Substantia nigra (tissue), 51 donors: ENCODE measurements at places on chromosomes 3 and 15.

GRCh38 chr15:33567652-33568051, 256.9 kb downstream of the RYR3 start:
- no peak for DNase-seq

GRCh38 chr3:196927571-196928453, 14.5 kb downstream of the NCBP2 start:
- no peak for DNase-seq

- no peak for DNase-seq
Measured at GRCh38 chr15:73540161-73540560, 93.0 kb downstream of the NPTN start.

- DNase-seq = no peak
Measured at GRCh38 chr3:54188176-54188791, 65.9 kb downstream of the CACNA2D3 start.

DNA sequence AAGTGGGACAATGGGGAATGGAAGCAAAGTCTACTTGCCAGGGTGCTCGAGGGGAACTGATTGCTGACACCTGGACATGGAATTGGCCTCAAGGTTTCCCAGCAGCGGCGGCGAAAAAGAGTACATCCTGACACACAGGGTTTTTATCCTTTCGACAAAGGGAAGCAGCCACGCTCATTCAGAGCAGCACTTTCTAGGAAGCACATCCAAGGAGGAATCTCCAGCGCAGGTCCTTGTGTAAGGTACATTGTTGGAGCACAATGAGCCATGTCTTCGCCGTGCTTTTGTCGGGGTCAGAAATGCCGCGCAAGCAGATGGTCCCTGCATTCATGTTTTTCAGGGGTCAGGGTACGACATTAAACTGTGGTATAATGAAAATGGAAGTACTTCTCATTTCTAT, 16.8 kb downstream of the CACNA1D start:
- DNase-seq = no peak

- no peak for DNase-seq
Measured at GRCh38 chr3:25689226-25689625, 24.5 kb upstream of the TOP2B start.

DNA sequence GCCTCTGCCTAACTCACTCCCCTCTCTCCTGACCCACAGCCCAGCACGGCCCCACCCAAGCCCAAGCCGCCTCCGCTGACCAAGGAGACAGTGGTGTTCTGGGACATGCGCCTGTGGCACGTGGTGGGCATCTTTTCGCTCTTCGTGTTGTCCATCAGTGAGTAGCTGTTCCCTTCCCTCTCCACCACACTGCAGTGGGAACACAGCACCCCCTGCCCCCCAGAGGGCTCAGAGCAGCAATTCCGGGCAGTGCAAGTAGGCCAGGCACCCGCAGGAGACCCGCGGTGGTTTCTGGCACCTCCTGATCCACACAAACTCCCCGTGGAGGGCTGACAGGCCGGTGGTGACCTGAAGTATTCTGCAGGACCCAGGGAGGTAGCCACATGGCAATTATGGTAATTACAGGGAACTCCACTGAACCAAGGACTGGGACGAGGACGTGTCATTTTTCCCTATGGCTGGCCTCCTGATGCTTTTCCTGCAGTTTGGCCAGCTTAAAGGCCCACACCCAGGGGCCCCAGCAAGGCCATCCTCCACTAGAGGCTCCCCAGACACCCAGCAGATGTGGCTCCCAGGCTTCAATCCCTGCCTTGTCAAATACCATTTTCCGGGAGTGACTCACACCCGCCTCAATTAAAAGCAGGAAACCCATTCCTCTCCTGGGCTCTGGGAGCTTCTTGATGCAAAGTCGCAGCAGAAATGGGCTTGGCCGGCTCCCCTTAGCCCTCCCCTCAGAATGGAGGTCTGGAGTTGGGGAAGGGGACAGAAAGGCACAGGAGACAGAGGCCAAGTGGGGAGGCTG, 4.8 kb downstream of the TMIE start:
- no peak for DNase-seq

DNA sequence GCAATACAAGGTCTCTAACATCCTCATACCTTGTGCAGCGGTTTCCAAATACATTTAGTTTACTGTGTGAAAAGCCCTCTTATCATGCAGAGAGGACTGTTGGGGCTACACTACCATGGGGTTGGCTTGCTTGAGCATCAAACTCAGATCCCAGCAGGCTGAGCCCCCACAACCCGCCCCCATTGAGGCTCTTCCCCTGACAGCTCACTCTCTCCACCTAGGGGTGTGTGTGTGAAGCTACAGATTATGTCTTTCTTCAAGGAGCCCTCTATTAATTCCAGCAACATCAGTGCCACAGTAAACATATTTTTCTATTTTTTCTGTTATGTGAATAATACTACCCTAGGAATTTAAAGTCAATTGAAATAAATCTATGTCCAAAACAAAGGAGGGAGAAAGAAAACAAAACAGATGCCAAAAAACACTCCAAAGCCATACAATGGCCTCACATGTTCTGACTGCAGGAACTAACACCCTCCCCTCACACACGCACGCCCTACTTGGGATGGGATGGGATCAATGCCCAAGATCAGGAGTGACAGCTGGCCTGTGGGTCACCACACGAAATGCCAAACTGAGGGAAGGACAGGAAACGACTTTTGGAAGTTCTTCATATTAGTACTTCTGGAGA, 14.7 kb downstream of the TM4SF4 start:
- DNase-seq = no peak

GRCh38 chr3:115165266-115165665, 18.2 kb upstream of the ZBTB20 start:
- no peak for DNase-seq

- DNase-seq = no peak
Measured at GRCh38 chr3:52775877-52776276, 1.5 kb upstream of the ITIH1 start.

GRCh38 chr15:38479756-38480155, 25.8 kb downstream of the FAM98B start:
- no peak for DNase-seq

DNA sequence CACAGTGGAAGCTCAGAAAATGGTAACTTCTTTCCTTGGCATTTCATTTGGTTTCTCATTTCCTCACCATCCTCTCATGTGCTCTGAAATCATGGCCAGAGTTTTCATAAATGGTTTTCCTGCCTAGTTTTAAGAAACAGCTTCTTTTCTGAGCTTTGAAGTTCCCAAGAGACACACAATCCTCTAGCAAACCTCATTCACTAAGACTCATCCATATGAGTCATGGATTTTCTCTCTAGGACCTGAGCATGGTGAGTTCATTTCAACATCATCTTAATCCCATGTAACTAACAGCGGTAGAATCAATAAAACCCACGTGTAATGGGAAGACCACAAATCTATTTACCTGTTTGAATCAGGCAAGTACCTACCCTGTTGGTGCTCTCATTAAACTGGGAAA, 274.5 kb upstream of the LRTM1 start:
- DNase-seq = no peak

DNA sequence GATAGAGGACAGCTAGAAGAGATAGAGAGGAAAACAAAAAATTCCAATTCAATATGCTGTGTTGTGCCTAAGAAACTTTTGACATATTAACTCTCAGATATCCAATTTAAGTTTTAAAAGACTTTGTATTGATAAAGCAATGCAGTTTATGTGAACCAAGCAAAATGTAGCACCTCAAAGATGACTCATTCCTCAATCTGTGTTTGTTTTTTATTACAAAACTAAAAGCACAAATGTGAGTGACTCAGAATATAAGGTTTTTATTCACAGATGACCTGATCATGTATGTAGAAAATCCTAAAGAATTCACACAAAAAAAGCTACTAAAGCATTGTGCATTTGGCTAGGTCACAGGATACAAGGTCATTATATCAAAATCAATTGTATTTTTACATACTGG, 11.1 kb downstream of the HCLS1 start:
- no peak for DNase-seq

- no peak for DNase-seq
Measured at GRCh38 chr3:73573204-73573603, 51.5 kb downstream of the PDZRN3 start.

DNA sequence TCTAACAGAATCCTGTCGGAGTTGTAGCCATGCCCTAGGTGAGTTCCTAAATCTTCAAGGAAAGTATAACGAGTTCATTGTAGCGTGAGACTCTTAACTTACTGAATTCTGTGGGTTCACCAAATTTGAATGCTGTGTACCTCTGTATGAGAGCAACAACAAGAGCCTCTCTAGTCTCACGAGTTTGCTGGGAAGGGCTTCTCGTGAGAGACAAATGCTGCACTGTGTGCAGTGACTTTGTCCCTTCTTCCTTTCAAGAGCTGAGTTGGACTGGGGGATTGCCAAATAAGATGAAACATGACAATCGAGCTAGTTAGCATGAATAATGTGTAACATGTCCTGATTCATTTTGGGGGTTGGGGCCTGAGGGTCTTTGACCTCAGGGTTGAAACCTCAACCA, 32.2 kb downstream of the KAT2B start:
- no peak for DNase-seq
